ENCODE measurements at places on chromosomes 13 and 19.

DNA sequence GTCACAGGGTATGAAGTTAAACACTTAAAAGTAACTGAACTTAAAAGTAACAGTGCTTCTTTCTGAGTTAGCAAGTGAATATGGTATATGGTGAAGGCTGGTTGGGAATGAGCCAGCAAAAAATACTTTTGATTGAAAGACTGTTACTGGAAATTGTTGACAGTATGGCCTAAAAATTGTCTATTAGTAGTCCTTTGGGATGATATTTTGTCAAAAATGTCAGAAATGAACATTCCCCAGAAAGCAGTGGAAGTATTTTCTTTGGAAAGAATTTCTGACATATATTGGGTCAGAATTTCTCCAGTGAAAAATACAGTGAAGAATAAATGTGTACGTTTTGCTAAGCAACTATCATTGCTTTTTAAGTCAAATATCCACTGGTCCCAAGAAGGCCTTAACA, 860.5 kb downstream of the PCDH9 start:
- DNase-seq = no peak

DNA sequence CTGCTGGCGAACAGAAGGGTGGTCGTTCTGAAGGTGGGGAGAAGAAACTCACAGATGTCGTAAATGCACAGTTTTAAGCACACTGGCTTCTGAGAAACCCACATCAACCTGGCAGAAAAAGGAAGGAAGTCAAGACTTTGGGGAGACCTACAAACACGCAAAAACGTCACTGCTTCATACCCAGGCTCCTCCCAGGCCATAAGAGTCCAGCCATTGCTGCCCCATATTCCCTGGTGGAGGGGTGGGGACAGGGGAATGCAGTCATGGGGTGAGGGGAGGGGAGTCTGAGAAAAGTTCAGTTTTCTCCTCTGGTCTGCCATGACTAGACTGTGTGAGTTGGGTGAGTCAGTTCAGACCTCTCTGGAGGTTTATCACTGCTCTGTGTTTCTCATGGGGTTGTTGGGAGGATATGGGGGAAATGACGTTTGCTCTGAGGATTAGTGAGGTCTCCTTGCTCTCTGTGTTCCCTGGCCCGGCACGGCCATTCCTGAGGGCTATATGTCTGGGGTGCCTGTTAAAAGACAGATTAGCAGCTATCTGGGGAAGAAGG, 139.0 kb downstream of the FLT1 start:
- DNase-seq = no peak

- DNase-seq = no peak
Observed at GRCh38 chr13:74796157-74796556, 662.0 kb upstream of the KLF12 start.

- DNase-seq = no peak
Observed at GRCh38 chr13:72952529-72953141, 106.2 kb upstream of the KLF5 start.

DNA sequence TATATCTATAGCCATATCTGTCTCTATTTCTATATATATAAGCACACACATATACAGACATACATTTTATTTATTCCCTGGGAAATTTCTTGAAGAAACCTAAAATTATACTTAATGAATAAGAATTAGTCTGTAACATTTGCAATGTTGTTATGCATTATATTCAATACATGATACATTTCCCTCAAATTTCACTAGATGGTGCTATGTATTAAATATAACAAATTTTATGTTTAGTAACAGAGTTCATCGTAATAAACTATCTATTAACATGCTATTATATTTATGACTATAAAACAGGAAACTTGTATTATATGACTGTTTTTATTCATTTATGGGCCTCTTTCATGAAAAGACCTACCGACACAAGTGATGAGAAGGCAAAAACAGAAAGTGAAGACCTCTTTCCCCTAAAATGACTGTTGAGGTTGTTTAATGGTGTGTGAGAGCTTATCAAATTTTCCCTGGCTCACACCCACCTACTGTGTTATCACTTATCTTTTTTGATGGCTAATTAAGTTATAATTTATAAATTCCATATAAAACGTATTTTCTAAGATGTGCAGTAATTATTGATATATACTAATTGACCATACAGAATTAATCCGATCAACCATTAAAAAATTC, 881.9 kb downstream of the SLITRK6 start:
- no peak for DNase-seq

- DNase-seq = no peak
Observed at GRCh38 chr19:29660835-29661234, 4.4 kb upstream of the PLEKHF1 start.

- no peak for DNase-seq
Observed at GRCh38 chr13:100940658-100941057, 266.1 kb upstream of the TMTC4 start.

DNA sequence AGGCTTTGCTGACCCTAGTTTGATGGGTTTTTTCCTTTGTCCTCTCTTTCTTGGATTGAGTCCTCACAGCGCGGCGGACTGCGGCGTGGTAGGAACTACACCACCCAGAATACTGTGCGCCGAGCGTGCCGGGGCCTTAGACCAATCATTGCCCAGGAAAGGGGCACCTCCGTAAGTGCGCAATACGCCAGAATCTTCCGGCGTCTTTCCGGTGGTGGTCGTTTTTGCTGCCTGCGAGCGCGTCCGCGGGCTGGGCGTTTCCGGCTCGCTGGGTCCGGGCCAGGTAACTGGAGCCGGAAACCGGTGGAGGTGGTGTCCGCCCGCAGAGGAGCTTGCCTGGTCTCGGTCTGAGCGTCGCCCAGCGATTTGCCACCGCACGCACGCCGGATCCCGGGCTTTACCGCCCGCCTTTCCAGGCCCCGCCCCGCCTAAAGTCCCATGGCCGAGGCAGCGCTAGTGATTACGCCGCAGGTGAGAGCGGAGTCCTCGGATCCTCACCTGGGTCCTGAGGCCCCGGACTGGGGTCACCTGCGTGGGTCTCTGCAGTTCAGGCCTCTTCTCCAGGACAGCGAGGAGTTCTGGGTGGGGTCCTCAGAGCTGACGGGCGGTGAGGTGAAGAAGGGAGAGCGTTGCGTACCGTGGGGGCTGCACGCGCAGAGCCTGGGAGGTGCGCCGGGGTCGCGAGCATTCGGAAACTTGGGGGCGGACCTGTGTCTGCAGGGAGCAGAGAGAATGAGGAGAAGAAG, at the start of gene ZNF549:
Gene ZNF549, plus strand, starts transcription at position 221 of the 746 bp plus-strand sequence. Its CDS starts 218 bp downstream, at position 439.
- peak; percentile 71 for DNase-seq

DNA sequence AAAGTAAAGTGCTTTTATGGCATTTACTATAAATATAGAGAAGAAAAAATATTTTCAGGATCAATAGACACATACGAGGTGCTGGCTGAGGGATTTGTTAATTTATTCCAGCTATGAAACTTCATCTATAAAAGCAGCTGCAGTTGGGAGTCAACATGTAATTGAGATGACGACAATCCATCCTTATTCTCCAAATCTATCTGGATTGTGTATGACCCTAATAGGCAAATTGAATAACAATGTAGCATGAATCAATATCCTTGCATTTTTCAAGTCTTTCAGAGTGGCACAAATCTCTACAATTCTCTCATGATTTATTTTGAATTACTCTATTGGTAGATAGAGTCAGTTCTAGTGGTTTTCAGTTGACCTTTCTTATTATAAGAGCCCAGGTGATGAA, 1296.5 kb upstream of the SPRY2 start:
- no peak for DNase-seq

- DNase-seq = no peak
Observed at GRCh38 chr19:4559569-4559968, at the start of gene SEMA6B. TSS of gene SEMA6B (minus strand) at chr19:4559684. CDS start at chr19:4558457, 1,227 bp downstream.

Measured in activated CD4-positive, CD25-positive, alpha-beta regulatory T cell (primary cell).